ENCODE measurements at places on chromosomes 13 and 19. TPM values are rescaled to one million over a fixed set of nuclear protein-coding genes. Genes with fewer than 3 reads are reported as not detected.

GRCh38 chr13:59691501-59692066 is 472.1 kb downstream of the DIAPH3 start:
- DNase-seq: no peak

Gene KL
- not detected for total RNA-seq

DNA sequence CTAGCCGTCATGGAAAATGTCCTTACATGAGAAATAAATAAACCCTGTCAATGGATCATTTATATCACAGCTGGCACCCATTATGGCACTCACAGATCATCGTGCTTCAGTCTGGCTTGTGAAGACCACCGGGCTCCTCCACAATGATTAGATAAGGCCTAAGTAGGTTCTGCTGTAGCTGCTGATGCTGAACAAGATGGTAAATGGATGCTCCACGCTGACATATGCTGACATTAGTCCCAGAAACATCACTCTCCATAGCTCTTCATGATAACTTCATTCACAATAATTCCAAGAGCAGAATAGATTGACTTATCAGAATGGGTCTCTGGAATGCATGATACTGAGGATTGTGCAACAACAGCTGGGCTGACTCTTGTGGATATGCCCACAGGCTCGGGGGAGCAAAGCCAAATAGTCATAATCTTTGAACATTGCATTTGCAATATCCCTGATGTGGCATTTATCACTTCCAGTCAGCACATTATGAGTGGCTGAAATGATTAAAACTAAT is 63.8 kb upstream of the RXFP2 start:
- no peak for DNase-seq

DNA sequence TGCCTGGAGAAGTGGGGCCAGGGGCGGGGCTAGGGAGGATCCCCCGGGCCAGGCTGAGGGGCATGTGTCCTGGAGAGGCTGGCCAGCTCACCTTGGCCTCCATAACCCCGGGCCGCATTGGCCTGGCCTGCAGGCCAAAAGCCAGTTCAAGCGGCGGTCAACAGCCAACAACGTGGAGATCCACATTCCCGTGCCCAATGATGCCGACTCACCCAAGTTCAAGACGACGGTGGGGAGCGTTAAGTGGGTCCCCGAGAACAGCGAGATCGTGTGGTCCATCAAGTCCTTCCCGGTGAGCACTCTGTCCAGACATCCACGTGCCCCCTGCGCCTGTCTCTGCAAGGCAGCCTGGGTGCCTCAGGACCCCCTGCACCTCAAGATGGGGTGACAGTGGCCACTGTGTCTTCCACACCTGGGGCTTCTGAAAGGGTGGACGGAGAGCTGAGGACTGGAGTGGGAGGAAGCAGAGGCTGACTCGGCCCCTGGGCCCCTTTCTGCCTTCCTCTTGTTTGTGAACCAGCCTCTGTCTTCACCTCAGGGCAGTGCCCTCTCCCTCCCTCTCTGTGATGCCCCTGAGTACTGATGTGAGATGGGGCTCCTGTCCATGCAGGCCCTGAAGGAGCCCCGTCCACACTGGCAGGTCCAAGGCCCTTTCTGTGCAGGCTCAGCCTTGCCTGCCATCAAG is 31.1 kb downstream of the AP1M1 start:
- DNase-seq: no peak

Gene CLIP3
- total RNA-seq: 3.8 TPM

DNA sequence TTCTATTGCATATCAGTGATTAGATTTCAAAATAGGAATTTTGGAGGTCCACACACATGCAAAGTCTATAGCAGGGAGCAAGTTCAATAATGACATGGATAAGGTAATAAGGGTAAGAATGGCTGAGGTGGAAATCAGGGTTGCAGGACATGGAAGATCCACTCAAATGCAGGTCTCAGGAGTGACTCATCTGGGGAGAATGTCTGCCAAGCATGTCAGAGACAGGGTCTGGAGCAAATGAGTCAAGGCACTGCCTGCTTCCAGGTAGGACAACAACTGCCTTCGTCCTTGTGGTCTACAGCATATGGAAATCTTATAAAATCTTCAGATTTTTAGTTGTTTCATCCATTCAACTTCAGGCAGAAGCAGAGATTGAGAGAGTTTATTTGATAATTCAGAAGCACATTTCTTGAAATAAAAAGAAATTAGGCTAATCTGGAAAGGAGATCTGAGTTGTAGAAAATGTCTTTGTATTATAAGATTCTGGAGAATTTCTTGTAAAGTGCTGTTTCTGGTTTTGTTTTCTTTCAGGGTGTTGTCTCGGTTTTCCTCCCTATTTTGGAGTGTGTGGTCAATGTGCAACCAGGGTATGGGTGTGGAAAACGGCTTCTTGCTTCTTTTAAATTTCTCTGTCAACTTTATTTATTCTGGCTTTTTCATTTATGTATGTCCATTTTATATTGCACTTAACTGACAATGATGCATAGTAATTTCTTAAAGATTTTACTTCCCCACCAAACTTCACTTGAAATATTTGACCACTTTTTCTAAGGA is 748.8 kb downstream of the LIG4 start:
- DNase-seq: no peak

Data from T-helper 17 cell (primary cell).